Renal cortical epithelial cell (primary cell): ENCODE measurements at places on chromosomes 6 and 20.

DNA sequence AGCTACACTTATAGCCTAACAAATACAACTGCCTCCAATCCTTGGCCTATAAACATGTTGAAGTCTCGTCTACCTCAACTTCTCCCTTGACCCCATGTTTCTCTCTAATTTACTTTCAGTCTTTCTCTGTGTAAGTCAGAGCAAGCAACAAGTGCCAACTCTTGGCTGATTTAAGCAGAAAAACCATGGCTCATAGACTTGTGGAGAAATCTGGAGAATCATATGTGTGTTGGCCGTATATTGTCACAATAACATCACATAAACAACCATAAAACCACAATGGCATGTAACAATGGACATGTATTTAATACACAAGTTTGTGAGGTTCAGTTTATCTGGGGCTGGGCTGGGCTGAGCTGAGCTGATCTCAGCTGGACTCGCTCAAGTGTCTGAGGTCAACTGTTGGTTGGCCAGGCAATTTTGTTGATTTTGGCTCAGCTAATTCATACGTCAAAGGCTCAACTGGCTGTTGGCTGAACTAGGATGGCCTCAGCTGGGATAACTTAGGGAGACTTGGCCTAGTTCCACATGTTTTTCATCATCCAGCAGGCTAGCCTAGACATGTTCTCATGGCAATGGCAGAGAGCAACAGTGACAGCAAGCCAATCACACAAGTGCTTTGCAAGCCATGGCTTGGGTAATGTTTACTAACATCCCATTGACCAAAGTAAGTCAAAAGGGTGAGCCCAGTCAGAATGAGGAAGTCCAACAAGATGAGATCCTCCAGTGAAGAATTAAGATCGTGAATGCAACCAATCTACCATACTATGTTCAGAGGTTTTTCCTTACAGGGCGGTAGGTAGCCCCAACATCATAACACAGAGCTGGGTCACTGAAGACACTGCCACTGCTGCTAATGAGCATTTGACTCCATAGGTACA is 12.9 kb upstream of the TBC1D22B start:
- peak; percentile 99 for DNase-seq

DNA sequence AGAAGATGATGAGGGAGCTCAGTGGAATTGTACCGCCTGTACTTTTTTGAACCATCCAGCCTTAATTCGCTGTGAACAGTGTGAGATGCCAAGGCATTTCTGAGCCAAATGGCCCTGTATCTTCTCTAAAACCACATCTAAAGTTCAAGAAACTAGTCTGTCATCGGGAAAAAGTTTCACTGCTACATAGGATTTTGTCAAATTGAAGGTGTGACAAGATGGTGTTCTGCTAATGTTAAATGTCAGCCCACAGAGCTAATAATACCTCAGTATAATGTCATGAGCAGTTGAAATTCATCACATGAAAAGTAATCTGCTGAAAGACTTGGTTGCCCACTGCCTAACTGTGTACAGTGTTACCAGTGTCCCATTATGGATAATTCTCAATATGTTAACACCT is 9.6 kb downstream of the SUMO4 start:
- DNase-seq = no peak

GRCh38 chr6:163386329-163386908 is 28.1 kb upstream of the QKI start:
- DNase-seq = no peak

DNA sequence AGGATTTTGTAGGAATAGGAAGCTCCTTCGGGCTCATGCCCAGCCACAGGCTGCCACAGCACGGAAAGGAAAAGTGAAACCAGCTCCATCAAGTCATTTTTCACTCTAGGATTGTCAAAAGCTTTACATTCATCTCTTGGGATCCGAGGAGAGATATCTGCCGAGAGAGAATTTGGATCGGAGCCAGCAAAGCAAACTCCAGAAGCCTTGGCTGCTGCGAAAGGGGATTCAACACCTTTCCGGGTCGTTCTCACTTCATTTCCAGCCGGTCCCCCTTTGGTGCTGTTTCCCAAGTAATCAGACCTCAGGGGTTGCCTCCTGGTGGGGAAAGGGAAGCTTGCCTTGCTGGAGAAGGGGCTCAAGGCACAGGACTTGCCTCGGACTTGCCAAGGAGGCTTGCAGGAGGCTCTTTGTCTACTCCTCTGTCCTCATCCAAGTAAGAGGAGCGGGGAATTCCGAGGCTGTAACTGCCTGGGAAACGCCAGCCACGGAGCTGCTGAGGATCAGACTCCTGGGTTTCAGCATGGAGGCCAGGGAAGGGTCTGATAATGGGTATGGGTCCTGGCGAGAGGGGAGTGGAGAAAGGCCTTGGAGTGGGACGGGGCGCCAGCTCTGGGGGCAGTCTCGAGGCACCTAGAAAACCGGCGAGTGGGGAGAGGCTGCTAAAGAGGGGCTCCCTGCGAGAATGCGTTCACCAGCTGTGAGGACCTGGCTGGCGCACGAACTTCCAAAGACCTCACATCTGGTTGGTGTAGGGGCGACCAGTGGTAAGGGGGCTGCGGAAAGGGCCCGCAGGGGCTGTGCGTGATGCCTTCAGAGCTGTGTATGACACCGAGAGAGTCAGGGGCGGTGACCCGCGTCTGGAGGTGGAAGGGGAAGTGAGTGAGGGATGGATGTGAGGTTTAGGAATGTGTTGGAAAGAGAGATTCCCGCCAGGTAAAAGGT is 702 bp downstream of the ETV7 start:
- peak; percentile 43 for DNase-seq

DNA sequence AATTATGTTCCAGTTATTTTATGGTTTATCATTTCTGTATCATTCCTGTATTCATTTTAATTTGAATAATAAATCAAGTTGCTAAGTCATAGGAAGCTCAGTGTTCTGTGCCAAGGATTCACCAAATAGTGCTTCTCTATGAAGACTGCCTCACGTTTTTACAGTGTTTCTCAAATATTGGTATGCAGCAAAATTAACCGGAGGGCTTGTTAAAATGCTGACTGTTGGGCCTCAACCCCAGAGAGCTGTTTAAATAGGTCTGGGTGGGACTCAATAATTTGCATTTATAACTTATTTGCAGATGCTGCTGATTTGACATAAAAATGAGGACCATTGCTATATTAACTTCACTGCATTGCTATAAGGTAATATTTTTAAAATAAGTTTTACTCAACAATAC is 166.7 kb downstream of the TINAG start:
- DNase-seq = no peak

GRCh38 chr20:60804918-60805630 is 447.0 kb upstream of the CDH4 start:
- DNase-seq = no peak

GRCh38 chr6:37804586-37804985 is 14.9 kb upstream of the ZFAND3 start:
- no peak for DNase-seq

GRCh38 chr20:420721-421574 is 12.8 kb downstream of the RBCK1 start:
- no peak for DNase-seq

GRCh38 chr6:70375166-70375565 is 38.1 kb upstream of the FAM135A start:
- peak; percentile 73 for DNase-seq

GRCh38 chr6:130620338-130620781 is 206.8 kb upstream of the SMLR1 start:
- peak; percentile 21 for DNase-seq

- no peak for DNase-seq
These were observed 445.0 kb upstream of the CHD6 start for GRCh38 chr20:42063141-42063540.

GRCh38 chr6:135871296-135871695 is 19.8 kb downstream of the PDE7B start:
- DNase-seq = peak; percentile 67

DNA sequence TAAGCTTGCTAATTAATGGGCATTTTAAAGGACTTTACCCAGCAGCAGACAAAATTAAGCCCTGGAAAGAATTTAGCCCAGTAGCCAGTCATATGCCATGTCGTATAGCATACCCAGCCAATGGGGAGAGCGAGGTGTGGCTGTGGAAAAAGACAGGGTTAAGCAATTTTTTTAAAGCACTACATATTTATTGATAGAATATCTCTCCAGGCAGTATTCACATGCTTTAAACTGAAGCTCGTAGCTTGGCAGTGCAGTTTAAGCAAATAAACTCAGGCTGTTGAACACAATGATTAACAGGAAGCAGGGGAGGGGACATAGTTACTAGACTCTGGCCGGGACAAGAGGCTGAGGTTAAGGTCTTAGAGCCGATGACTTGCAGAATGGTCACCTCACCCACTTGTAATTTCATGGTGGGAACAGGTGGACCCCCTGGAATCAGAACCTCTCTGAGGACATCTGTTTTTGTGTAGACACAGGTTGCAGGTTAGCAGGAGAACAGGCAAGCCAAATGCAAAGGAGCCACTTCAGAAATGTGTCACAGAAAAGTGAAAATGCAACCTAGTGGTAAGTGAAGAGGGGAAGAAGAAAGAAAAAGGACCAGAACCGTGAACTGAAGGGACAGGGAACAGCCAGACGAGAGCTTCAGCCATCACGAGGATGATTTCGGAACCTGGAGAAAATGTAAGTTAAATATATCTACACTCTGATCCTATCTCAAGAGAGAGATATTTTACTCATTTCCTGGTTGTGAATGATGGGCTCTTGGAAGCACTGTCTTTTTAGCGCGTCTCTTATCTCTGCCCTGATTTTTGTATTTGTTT is 7.2 kb downstream of the GCNT2 start:
- peak; percentile 94 for DNase-seq

- DNase-seq = no peak
These were observed 13.9 kb upstream of the CD164 start for GRCh38 chr6:109396046-109396718.

GRCh38 chr20:18553746-18554145 is 13.5 kb upstream of the SMIM26 start:
- DNase-seq = no peak

DNA sequence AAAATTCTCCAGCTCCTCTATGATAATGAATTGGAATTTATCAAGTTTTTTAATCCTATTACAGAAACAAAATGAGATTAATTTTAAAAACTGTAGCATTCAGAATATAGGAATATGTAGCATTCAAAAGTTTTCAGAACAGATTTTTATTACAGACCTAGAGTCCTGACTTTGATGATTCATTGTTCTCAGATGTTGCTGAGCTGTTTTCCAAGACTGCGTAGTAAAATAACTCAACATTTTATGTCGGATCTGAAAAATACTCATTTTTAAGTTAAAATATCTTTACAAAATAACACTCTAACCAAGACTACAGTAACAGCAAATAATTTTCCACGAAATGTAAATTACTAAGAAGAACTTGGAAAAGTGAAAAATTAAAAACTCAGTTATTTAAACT is 67.1 kb downstream of the SYCP2 start:
- DNase-seq = no peak

GRCh38 chr6:152296648-152297376 is 340.4 kb downstream of the SYNE1 start:
- DNase-seq = peak; percentile 59
